Activated T-cell treated with anti-CD3 and anti-CD28 coated beads, Interleukin-2, amount 50 U/mL, for 1 hour (primary cell): ENCODE measurements at places on chromosomes 16 and 17.

- no peak for DNase-seq
Measured at GRCh38 chr17:34177642-34178041, 77.4 kb upstream of the CCL2 start.

- no peak for DNase-seq
Measured at GRCh38 chr17:29616300-29617048, 6.2 kb downstream of the CORO6 start.

DNA sequence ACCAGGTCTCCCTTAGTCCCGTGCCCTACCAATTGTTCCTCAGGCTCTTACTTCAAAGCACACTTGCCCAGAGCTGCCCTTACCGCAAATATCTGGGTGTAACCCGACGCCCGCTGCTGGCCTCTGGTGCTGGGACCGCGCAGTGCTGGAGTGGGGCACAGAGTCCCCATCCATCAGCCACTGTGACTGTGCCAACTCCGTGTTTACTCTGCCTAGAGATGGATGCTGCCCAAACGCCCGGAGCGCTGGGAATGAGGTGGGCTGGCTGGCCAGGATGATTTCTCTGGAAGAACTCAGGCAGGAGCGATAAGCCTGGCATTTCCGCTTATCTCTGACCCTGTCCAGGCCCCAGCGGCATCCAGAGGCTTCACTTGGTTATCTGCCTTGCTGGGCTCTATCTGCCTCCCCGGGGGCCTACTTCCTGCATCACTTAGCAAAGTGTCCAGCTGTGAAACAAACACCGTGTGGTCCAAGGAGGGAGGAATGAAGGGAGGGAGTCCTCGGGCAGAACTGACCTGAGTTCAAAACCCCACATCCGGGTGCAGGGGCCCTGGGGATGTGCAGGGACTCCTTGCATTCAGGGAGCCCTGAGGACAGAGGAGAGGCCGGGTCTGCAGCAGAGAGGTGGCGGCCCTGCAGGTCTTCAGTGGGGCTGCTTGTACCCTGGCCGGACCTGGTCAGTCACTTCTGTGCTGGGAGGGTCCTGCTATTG, 9.4 kb upstream of the MYLK3 start:
- DNase-seq = no peak

- DNase-seq = no peak
Measured at GRCh38 chr16:19108409-19109287, 5.1 kb upstream of the ITPRIPL2 start.

GRCh38 chr17:20991276-20992037, 51.4 kb downstream of the USP22 start:
- DNase-seq = no peak

GRCh38 chr16:84423416-84423837, 55.1 kb downstream of the ATP2C2 start:
- no peak for DNase-seq

DNA sequence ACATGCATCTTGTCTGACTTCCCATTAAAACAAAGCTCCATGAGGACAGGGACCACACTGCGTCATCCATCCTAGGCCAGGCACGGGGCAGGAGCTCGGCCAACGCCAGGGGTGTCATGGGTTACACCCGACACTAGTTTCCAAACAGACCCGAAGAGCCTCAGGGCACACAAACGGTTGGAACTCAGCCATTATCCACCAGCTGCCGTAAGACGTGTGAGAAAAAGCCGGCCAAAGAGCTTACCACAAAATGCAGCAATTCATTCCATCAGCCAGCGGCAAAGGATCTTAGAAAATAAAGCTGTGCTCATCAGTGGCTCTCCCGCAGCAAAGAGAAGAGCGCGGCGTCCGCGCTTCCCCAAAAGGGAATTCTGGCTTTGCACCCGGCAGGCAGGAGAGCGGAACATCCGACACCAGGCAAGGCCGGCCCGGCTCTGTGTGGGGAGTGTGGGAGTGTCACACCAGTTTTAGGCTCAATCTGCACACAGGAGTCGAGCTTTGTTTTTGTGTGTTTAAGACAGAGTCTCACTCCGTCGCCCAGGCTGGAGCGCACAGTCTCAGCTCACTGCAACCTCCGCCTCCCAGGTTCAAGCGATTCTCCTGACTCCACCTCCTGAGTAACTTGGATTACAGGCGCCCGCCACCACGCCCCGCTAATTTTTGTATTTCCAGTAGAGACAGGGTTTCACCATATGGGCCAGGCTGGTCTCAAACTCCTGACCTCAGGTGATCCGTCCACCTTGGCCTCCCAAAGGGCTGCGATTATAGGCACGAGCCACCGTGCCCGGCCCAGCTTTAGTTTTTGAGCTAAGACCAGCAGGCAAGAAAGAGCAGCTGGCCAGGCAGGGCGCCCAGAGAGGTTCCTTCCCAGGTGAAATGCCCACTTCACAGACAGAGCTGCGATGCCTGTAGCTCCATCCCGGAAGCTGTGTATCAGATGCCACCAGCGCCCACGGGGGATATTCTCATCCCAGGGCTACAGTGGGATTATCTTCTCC, 1.5 kb downstream of the SLC38A8 start:
- DNase-seq = no peak

GRCh38 chr17:50477976-50478375, 684 bp upstream of the RSAD1 start:
- DNase-seq = no peak

- DNase-seq = no peak
Measured at GRCh38 chr16:75750528-75750927, 24.2 kb upstream of the CPHXL start.

DNA sequence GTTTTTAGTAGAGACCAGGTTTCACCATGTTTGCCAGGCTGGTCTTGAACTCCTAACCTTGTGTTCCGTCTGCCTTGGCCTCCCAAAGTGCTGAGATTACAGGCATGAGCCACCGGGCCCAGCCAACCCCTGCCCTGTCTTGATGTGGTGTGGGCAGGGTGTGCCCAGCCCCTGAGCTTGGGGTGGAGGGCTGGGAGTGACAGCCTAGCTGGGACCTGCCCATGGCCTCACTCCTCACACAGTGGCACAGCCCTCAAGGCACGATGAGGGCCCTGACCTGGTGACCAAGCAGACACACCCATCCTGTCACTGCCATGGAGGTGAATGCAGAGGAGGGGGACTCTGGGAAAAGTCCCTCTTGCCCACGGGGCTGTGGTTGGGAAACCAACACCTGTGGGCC, 3.0 kb downstream of the IL32 start:
- no peak for DNase-seq

- peak; percentile 63 for DNase-seq
Measured at GRCh38 chr16:53131363-53132071, 76.7 kb downstream of the CHD9 start.

DNA sequence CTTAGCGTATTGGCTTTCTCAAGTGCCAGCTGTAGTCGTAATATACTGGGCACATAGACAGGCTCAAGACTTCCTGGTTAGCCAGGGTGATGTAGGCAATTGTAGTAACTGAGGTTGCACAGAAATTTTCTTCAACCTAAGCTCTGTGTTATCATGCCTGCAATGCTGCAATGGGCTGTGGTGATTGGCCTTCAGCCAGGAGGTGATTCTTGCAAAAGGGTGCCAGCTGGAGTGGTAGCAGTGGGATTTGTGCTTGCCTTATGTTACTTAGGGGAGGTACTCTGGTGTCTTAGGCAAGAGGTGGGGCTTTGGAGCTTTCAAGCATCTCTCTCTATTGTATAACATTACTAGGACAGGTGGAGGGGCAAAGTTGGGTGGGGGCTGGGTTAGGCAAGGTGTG, 495.1 kb downstream of the CDH11 start:
- DNase-seq = no peak

DNA sequence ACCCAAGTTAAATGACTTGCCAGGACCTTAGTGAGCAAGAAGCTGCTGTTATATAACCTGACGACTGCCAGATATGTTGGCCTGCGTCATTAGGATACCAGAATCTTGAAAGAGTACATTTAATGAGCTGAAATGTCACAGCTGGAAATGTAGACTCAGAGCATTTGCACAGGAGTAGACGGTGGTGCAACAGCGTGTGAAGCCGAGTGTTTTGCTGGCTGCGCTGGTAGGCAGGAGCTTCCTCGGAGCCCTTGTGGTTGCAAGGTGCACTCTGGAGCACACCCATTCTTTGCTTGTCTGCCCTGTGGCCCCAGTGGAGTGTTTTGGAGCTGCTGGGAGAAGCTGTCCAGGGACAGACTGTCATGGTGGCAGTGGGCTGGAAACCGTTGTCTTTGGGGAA, 79.3 kb downstream of the BANP start:
- DNase-seq = no peak

DNA sequence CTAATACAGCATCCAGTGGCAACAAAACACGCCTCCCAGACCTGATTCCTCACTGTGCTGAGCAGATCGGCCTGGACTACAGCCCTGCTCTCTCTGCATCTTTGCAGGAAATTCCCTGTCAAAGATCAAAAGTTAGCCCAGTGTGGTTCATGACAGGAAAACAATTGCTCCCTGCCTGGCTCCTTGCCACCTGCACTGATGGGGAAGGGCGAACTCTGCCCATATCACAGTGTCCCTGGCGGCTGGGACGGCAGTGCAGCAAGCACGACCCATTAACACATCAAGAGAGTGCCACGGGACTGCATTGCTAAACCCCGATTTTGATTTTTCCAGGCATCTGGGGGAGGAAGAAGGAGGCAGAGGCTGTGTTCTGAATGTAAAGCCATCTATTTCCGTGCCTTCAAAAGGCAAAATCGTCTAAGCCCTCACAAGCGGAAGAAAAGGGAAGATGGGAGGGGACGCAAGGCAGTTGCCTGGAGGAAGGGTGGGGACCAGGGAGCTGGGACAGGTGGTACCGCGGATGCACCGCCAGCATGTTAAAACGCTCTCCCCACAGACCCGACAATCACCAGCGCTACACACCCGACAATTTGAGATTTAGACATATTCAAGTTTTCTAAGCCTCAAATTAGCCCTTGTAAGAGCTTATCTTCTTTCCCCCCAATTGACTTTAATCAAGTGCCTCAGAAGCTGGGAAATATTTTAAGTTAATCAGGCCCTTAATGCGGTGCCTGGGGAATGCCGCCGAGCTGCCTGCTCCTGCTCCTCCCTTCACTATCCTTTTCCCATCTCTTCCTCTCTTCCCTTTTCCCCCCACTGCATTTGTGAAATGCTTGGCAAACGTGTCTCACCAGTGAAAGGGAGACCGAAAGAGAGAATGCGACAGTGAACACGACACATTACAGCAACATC, 238.8 kb upstream of the CDH5 start:
- DNase-seq = no peak

GRCh38 chr16:66840883-66841282, 3.3 kb upstream of the CA7 start:
- no peak for DNase-seq

DNA sequence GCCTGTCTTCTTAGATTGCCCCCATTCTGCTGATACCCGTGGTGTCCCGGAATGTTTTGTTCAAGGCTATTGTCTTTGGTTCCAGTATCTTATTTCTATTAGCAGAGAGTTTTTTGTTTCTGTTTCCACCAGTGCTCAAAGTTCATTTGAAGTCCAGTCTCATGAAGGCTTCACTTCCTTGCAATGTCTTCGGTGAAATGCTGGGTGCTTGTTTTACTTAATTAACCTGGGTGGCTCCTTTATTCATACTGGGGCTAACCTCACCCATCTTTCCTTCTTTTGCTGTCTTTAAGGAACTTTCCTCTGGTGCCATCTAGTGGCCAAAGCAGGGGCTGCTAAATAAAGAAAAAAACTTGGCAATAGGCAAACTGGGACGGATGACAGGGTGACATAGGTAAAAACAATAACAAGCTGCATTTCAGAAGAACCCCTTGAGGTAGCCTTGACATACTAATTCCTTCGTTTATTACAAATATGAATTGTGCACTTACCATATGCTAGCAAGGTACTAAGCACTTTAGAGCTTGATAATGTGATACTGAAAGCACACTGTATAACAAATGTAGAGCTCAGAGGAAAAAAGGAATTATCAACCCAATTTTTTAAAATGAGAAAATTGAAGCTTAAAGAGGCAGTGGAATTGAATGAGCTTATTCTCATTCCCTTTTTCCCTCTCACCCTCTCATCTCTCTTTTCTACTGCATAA, 2.8 kb upstream of the SMIM36 start:
- DNase-seq = peak; percentile 50

- no peak for DNase-seq
Measured at GRCh38 chr17:33637534-33637933, 344.4 kb upstream of the ASIC2 start.

- no peak for DNase-seq
Measured at GRCh38 chr16:49520492-49521038, 147.0 kb downstream of the C16orf78 start.

- no peak for DNase-seq
Measured at GRCh38 chr16:22653876-22654275, 143.2 kb downstream of the NPIPB5 start.

DNA sequence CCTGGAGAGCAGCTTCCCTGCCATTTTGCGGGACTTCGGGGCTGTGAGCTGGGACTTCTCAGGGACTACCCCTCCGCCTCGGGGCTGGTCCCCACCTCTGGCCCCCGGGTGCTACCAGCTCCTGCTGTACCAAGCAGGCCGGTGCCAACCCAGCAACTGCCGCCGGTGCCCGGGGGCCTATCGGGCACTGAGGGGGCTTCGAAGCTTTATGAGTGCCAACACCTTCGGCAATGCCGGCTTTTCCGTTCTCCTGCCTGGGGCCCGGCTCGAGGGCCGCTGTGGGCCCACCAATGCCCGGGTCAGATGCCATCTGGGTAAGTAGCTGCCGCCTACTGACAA, 1.3 kb downstream of the ASPHD1 start:
- DNase-seq = no peak

GRCh38 chr16:23124315-23124714, 24.9 kb downstream of the USP31 start:
- DNase-seq = no peak

- no peak for DNase-seq
Measured at GRCh38 chr16:57001026-57001679, 11.8 kb downstream of the NLRC5 start.

DNA sequence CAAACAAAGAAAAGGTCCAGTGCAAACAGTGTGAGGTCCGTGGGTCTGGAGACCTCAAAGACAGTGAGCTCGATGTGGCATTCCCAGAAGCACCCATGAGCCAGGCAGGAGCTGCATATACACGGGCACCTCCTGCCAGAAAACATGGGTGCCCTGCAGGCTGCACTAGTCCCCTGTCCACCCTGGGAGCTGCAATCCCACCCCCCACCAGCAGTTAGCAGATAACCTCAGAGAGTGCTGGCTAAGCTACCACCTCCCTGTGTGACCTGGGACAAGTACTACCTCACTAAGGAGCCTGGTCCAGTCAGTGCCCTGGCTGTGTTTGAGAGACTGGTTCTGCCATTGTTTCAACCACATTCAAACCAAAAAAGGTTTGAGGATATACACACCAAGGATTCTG, 135.7 kb downstream of the ZNF423 start:
- DNase-seq = no peak

DNA sequence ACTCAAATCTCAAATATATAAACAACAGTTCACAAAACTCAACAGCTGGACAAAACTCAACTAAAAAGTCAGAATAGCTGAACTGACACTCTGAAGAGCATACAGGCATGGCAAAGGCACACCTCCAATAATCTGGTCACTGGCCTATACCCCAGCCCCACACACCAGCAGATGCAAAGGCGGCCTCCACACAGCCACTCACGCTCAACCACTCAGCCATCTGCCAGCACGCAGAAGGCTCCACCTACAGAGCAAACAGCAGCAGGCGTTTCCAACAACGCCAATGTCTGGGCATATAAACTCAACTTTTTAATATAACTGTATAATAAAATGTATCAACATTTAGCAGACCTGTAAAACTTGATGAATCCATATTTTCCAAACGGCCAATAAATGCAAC, 17.2 kb downstream of the USP7 start:
- DNase-seq = no peak

- DNase-seq = no peak
Measured at GRCh38 chr16:65071433-65072311, 50.2 kb downstream of the CDH11 start.
